ENCODE measurements at places on chromosomes 2 and 18.

GRCh38 chr2:233892793-233893192, 24.4 kb upstream of the TRPM8 start:
- no peak for DNase-seq

GRCh38 chr2:145235312-145235711, 715.4 kb upstream of the ZEB2 start:
- DNase-seq: no peak

DNA sequence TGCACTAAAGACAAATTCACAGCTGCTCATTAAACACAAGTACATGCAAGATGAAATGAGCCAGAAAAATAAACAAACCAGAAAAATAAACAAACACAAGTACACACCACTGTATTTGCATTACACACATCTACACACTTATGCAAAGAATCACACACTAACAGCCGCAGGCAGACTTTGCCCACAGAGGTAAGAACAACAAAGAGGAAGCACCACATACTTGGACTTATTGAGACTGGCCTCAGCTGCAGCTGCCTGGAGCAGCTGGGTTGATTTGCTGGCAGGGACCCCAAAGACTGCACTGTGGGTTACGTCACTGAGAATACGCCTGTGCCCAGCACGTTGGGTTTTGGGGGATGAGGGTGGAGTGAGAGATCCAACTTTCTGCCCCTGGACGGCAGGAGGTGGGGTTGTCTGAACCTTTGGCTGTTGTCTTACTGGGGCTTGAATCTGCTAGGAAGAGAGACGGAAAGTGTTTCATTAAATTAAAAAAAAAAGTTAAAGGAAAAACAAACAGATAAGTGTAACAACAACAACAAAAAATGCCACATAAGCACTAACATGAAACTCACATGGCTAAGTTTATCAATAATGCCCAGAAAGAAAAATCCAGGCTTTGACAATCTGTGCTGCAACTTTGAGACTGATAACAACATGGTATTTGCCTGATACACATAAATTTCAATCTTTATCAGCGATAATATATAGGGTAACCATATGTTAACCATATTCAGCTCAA, 71.9 kb upstream of the NFU1 start:
- no peak for DNase-seq

DNA sequence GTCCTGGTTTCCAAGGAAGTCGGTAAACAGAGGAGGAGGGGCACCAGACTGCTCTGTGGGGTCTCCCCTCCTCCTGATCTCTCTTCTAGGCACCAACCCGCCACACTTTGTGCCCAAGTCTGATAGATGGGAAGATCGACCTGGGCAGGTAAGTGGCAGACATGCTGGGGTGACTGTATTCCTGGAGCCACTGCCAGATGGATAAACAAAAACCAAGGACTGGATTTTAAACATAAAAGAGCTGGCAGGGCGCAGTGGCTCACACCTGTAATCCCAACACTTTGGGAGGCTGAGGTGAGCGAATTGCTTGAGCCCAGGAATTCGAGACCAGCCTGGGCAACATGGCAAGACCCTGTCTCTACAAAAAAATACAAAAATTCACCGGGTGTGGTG, 181.2 kb downstream of the ANAPC1 start:
- DNase-seq: no peak

GRCh38 chr2:127853671-127854070, 4.3 kb downstream of the POLR2D start:
- DNase-seq: no peak

GRCh38 chr18:24763765-24764513, 303.5 kb downstream of the HRH4 start:
- DNase-seq: no peak

- no peak for DNase-seq
Measured at GRCh38 chr18:47682876-47683275, 247.6 kb downstream of the SMAD2 start.

GRCh38 chr18:36350839-36351469, 53.4 kb downstream of the FHOD3 start:
- DNase-seq: no peak

DNA sequence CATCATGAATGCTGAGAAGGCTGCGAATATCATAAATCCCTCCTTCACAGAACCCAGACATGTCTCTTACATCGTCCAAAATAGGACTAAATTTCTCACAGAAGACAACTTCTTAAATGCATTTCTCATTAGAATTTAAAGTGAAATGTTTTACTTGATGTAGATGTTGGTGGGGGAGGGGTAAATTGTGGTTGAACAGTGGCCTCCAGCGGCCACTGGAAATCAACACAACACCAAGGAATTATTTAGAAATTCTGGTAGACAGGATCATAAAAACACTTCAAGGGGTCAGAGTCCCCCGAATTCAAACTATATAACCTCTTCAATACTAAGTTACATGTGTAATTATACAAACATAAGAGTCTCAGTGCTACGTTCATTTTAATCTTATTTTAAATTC, 135.9 kb downstream of the ABCA12 start:
- no peak for DNase-seq

GRCh38 chr2:215370112-215370965, 58.5 kb downstream of the ATIC start:
- no peak for DNase-seq

GRCh38 chr2:60475123-60475830, 78.2 kb downstream of the BCL11A start:
- no peak for DNase-seq

DNA sequence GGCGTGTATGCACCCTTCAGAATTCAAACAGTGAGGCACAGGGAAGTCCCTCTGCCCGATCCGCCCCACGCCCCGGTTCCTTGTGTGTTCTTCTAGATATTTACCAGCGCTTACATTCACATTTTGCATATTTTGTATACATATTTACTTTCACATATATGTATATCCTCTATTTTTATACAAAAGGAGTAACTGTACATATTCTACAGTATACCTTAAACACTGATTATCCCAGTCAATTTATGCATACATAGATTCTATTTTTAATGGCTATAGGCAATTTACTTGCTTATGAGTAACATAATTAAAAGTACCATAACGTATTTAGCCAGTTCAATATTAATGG, 307 bp upstream of the DUSP11 start:
- DNase-seq: no peak

- DNase-seq: no peak
Measured at GRCh38 chr2:141105763-141106162, 1025.1 kb downstream of the LRP1B start.

DNA sequence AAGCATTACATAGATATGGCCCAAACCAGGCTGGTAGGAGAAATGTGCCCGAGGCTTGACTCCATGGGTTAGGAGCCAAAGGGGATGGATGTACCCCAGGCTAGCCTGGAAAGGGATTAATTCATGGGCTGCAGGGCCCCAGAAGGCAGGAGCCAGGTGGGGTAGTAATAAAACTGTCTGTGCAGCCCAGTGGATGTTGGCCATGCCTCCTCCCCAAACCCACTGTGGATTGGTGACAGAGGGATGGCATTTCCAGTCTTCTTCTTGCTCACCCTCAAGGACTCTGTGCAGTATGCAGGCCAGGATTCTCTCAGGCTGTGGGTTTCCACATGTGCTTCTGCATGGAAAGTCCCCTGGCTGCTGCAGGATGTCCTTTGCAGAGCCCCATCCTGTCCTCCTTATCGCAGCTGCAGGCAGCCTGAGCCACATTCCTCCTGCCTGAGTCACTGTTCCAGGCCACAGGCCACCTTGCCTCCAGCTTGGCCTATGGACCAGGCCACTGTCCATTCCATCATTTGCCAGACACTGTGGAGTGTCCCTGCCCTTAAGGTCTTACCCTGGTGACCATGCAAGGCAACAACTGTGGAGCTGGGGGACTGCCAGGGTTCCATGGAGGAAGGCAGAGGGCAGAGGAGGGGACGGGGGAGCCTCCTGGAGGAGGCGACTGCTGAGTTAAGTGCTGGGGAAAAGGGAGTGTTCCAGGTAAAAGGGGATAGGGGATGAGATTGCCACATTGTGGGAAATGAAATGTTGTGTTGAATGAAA, 38.9 kb downstream of the INO80C start:
- DNase-seq: no peak

- DNase-seq: no peak
Measured at GRCh38 chr2:128311216-128311754, 7.4 kb downstream of the HS6ST1 start.

- no peak for DNase-seq
Measured at GRCh38 chr2:215390550-215390913, 45.3 kb downstream of the FN1 start.

GRCh38 chr2:238963971-238964328, 116.1 kb downstream of the TWIST2 start:
- no peak for DNase-seq

- DNase-seq: no peak
Measured at GRCh38 chr2:238593236-238593635, 166.5 kb downstream of the ASB1 start.

- no peak for DNase-seq
Measured at GRCh38 chr2:68182902-68183301, 25.2 kb downstream of the PNO1 start.

GRCh38 chr18:33833842-33834241, 255.8 kb downstream of the ASXL3 start:
- DNase-seq: no peak

- no peak for DNase-seq
Measured at GRCh38 chr2:25692143-25692542, 18.8 kb upstream of the DTNB start.

- no peak for DNase-seq
Measured at GRCh38 chr2:86142436-86143257, 36.6 kb downstream of the PTCD3 start.

DNA sequence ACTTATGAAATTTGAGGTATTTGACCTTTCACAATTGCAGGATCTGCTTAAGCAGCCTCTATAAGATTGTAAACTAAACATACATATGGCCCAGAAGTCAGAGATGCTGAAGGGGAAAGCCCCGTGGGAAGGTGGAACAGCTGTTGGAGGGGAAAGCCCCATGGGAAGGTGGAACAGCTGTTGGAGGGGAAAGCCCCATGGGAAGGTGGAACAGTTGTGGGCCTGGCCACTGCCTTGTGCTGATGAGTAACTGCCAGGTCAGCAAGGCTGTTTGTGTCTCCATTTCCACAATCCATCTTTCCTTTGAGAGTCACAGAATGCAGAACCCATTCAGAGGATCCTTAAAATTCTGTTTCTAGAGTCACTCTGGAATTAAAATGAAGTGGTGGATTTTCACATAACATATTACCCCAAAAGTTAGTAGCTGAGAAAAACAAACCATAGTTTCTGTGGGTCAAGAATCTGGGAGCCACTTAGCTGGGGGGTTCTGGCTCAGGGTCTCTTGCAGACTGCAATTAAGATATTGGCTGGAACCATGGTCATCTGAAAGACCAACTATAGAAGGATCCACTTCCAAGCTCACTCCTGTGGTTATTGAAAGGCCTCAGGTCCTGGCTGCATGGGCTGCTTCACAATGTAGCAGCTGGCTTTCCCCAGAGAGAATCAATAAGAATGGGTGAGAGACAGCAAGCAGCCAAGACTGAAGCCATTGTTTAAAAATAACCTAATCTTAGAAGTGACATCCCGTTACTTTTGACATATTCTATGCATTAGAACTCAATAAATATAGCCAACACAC, 86.6 kb upstream of the CAVIN2 start:
- DNase-seq: no peak

DNA sequence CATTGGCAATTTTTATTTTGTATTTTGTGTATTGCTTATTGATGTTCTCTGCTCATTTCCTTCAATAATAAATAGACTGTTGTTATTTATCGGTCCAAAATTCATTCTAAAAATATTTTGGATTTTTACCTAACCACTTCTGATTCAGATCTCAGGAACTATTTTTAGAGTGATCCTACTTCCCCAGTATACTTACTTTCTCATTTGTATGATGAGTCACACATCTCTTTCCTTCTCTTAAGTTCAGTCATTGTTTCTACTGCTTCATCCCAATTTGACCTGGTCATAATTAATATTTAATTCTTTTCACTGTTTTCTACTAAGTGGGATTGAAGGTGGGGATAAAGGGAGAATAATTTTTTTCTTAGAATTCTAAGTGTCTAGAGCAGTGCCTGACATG, 75.1 kb downstream of the AGPS start:
- no peak for DNase-seq

GRCh38 chr2:207156451-207157161, 9.1 kb downstream of the KLF7 start:
- no peak for DNase-seq

GRCh38 chr18:79348066-79348465, 47.7 kb upstream of the NFATC1 start:
- DNase-seq: no peak
